Progenitor cell of endocrine pancreas (in vitro differentiated cells): ENCODE measurements at places on chromosomes 11 and 22. TPM values are rescaled to one million over a fixed set of nuclear protein-coding genes. Genes with fewer than 3 reads are reported as not detected.

TRIM49D1 gene
- total RNA-seq, result not detected in 2 replicates

ARHGAP8 gene
- total RNA-seq, result 100 and 105 TPM in 2 replicates

ANGPTL5 gene
- total RNA-seq, result not detected in 2 replicates

CSNK2A3 gene
- 1.3 TPM in 2 replicates for total RNA-seq

POLDIP3 gene
- total RNA-seq, result 77.5 and 82.4 TPM in 2 replicates

ZNF215 gene
- total RNA-seq, result 3.8 and 4.9 TPM in 2 replicates

NCAM1 gene
- 17.8 and 27.3 TPM in 2 replicates for total RNA-seq

NCR3LG1 gene
- 1.3 and 2.1 TPM in 2 replicates for total RNA-seq

SMIM35 gene
- not detected in 2 replicates for total RNA-seq

SPINDOC gene
- 75.3 and 77.8 TPM in 2 replicates for total RNA-seq

NUP98 gene
- total RNA-seq, result 80.3 and 83.4 TPM in 2 replicates

SLC1A2 gene
- total RNA-seq, result 0.07 and 0.44 TPM in 2 replicates

DNA sequence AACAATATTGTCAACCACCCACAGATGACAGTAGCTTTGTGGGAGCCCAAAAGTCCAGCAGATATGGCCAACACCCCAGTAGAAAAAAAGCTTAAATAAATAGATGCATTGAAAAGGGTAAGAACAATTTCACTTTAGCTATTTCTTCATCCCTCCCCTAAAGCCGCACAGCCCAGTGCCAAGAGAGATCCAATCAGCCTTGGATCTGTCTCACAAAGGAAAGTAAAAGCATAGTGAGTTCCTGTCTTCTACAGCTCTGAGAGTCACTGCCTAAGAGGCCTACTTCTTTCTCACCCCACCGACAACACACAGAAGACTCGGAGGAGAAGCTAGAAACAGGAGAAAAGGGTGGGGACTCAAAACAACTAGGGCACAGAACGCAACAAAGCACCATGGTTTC is 196.4 kb downstream of the SBF2 start:
- H3K4me3 ChIP-seq, result no peak overlapping the region
- H3K27ac ChIP-seq, result no peak overlapping the region
- H3K4me1 ChIP-seq, result no peaks in the 10 kb centered on the region
- H3K36me3 ChIP-seq, result peaks cover 22% of the 10 kb centered on the region
- no peaks in the 10 kb centered on the region for H3K27me3 ChIP-seq
- no peak for DNase-seq

DNA sequence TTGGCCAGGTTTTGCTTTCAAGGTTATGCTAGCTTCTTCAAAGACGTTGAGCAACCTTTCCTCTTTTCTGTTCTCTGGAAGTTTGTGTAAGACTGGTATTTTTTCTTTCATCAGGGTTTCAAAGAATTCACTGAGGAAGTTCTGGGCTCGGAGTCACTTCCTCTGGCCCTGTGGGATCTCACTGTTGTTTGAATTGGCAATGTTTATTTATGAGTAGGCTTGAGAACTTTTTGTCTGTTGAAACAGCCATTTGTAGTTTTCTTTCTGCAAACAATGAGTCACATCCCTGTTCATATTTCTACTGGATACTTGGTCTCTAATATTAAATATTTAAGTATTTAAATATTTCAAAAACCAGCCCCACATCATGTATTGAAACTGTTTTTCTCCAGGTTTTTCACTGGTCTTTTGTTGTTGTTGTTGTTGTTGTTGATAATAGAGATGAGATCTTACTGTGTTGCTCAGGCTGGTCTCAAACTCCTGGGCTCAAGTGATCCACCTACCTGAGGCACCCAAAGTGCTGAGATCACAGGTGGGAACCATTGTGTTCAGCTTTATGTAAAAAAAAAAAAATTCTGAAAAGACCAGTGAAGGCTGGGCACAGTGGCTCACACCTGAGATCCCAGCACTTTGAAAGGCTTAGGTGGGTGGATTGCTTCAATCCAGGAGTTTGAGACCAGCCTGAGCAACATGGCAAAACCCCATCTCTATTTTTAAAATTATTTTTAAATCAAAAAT is 26.9 kb downstream of the SUSD2 start:
- no peak overlapping the region for H3K27ac ChIP-seq
- no peak for DNase-seq
- no peaks in the 10 kb centered on the region for H3K36me3 ChIP-seq
- H3K4me1 ChIP-seq, result peaks cover 16% of the 10 kb centered on the region

DNA sequence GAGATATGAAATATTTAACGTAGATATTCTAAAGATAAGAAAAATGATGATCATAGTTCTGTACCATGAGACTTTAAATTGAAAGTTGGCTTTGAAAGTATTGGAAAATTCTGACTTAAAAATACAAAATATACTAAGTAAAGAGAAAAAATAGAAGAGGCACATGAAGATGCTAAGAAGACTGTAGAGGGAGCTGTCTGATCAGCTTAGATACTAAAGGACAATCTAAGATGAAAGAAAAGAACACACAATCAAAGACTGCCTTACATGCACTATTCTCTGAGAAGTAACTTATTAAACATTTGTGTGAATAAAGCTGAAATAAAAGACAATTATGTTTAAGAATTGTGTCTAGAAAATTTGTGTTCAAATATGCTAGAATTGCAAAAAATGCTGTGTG is 55.1 kb downstream of the RBMXL2 start:
- H3K36me3 ChIP-seq, result peaks cover 1% of the 10 kb centered on the region
- no peak for DNase-seq
- H3K4me3 ChIP-seq, result no peak overlapping the region
- H3K27ac ChIP-seq, result no peak overlapping the region

GRCh38 chr22:42179616-42180015 is 49.0 kb upstream of the CYP2D6 start:
- DNase-seq, result no peak
- peaks cover 14% of the 10 kb centered on the region for H3K4me1 ChIP-seq
- no peak overlapping the region for H3K27ac ChIP-seq

GRCh38 chr11:59872076-59872475 is 5.8 kb upstream of the TCN1 start:
- H3K4me3 ChIP-seq, result no peak overlapping the region
- no peaks in the 10 kb centered on the region for H3K27me3 ChIP-seq
- no peak overlapping the region for H3K27ac ChIP-seq
- peaks cover 18% of the 10 kb centered on the region for H3K4me1 ChIP-seq

DNA sequence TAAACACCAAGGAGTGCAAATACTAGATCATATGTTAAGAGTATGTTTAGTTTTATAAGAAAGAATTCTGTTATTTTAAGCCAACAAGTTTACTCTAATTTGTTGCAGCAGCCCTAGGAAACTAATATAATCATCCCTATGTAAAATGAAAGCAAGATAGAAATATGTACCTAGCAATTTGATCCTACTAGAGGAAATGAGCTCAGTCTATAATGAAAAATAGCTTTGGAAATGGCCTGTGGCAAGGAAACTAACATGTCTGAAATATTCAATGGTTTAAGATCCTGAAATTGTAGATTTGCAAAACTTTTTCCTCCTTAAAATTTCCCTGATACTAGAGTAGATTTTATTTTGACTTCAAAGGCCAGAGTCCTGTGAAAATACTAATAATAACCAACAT is 112.7 kb upstream of the SLC5A12 start:
- H3K4me3 ChIP-seq, result no peak overlapping the region
- no peaks in the 10 kb centered on the region for H3K27me3 ChIP-seq
- H3K27ac ChIP-seq, result no peak overlapping the region

- peaks cover 31% of the 10 kb centered on the region for H3K27me3 ChIP-seq
- no peak for DNase-seq
- H3K36me3 ChIP-seq, result no peaks in the 10 kb centered on the region
- H3K4me3 ChIP-seq, result no peak overlapping the region
Measured at GRCh38 chr22:49026494-49027367, 800.9 kb downstream of the BRD1 start.

GRCh38 chr11:115324581-115325432 is 179.4 kb downstream of the CADM1 start:
- peaks cover 3% of the 10 kb centered on the region for H3K36me3 ChIP-seq
- no peak overlapping the region for H3K4me3 ChIP-seq
- no peak overlapping the region for H3K27ac ChIP-seq
- no peaks in the 10 kb centered on the region for H3K4me1 ChIP-seq
- DNase-seq, result no peak

- H3K27ac ChIP-seq, result no peak overlapping the region
- DNase-seq, result no peak
- no peaks in the 10 kb centered on the region for H3K4me1 ChIP-seq
- H3K36me3 ChIP-seq, result no peaks in the 10 kb centered on the region
- peaks cover 7% of the 10 kb centered on the region for H3K27me3 ChIP-seq
- H3K4me3 ChIP-seq, result no peak overlapping the region
Measured at GRCh38 chr22:25892678-25893077, 150.7 kb downstream of the MYO18B start.

- no peaks in the 10 kb centered on the region for H3K36me3 ChIP-seq
- no peak overlapping the region for H3K4me3 ChIP-seq
- no peak for DNase-seq
- H3K4me1 ChIP-seq, result no peaks in the 10 kb centered on the region
- peak overlapping the region; percentile 62 for H3K27ac ChIP-seq
Measured at GRCh38 chr22:35604621-35605368, 12.3 kb downstream of the MB start.

GRCh38 chr11:5293028-5293427 is 8.7 kb downstream of the OR51B4 start:
- no peaks in the 10 kb centered on the region for H3K27me3 ChIP-seq
- no peak overlapping the region for H3K4me3 ChIP-seq
- no peak for DNase-seq
- no peak overlapping the region for H3K27ac ChIP-seq

DNA sequence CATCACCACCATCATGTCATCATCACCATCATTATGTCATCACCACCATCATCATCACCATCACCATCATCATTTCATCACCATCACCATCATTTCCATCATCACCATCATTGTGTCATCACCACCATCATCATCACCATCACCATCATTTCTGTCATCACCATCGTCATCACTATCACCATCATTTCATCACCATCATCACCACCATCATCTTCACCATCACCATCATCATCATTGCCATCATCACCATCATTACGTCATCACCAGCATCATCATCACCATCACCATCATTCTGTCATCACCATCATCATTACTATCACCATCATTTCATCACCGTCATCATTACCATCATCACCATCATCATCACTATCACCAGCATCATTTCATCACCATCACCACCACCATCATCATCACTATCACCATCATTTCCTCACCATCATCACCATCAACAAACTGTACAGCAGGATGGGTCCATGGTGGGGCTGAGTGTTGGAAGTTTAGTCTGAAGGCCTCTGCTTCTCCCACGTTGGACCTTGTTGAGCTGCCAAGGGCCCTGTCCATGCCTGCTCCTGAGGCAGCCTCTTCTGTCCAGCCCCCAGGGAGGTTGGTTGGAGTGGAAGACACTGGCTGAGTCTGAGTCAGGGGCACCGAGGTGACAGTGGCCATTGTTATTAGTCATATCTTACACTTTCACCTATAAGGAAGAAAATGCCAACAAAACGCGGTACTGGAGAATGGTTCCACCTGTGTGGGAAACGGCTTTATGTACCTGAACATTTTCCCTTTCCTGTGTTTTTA is 247.1 kb downstream of the TBC1D22A start:
- H3K4me1 ChIP-seq, result peaks cover 3% of the 10 kb centered on the region
- H3K27ac ChIP-seq, result no peak overlapping the region
- no peaks in the 10 kb centered on the region for H3K27me3 ChIP-seq
- no peak overlapping the region for H3K4me3 ChIP-seq

GRCh38 chr11:66857234-66857926 is 516 bp downstream of the LRFN4 start:
- H3K36me3 ChIP-seq, result no peaks in the 10 kb centered on the region

- no peak overlapping the region for H3K4me3 ChIP-seq
- DNase-seq, result no peak
- H3K27ac ChIP-seq, result no peak overlapping the region
- peaks cover 6% of the 10 kb centered on the region for H3K4me1 ChIP-seq
- no peaks in the 10 kb centered on the region for H3K27me3 ChIP-seq
Measured at GRCh38 chr11:89441606-89442005, 49.6 kb downstream of the NOX4 start.

- no peak for DNase-seq
- H3K27me3 ChIP-seq, result no peaks in the 10 kb centered on the region
- peak overlapping the region; percentile 8 for H3K4me3 ChIP-seq
- H3K27ac ChIP-seq, result peak overlapping the region; percentile 98
Measured at GRCh38 chr11:7572001-7572712, 58.4 kb downstream of the PPFIBP2 start.

DNA sequence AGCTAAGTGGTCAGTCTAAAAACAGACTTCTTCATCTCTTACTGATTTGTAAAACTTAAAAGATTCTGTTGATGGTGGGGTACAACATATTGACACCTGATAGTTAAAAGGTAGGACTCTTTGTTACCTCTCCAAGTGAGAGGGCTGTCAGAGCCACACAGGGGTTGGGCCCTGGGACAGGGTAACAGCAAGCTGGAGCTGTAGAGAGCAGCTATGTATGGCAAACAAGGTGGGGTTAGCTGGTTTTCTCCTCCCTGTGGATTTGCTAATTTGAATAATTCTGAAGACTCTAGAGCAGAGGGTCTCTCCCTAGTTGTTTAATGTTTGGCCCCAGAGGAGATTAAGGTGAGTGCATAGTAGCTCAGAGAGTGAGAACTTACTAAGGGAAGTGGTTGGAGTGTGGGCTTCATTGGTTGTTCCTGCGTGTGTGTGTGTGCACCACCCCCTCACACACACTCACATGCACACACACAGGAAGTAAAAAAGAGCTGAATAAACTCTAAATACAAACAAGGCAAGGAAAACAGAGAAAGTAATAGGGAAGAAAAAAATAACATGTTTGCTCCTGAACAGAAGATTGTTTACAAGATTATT is 9.2 kb upstream of the GAS2 start:
- H3K4me3 ChIP-seq, result no peak overlapping the region
- H3K4me1 ChIP-seq, result peaks cover 10% of the 10 kb centered on the region
- H3K36me3 ChIP-seq, result no peaks in the 10 kb centered on the region
- no peak for DNase-seq
- H3K27me3 ChIP-seq, result no peaks in the 10 kb centered on the region

- no peak for DNase-seq
- H3K36me3 ChIP-seq, result peaks cover 1% of the 10 kb centered on the region
- no peak overlapping the region for H3K4me3 ChIP-seq
- H3K4me1 ChIP-seq, result peaks cover 22% of the 10 kb centered on the region
- H3K27me3 ChIP-seq, result no peaks in the 10 kb centered on the region
Measured at GRCh38 chr11:86209806-86210657, 34.5 kb upstream of the EED start.

DNA sequence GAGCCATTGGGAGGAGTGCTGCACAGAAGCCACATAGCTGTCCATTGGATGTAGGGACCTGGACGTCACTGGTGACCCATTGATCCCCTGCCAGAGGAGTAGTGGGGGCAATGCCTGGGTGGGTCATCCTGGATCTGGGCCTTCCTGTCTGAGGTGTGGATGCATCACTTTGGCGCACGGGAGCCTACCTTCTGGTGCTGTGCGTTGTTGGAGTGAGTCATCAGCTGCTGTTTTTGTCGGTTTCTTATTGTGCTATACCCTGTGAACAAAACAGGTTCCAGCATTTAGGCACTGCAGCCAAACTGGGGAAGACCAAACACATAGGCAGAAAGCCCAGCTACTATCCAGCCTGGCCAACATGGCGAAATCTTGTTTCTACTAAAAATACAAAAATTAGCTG is 3.2 kb downstream of the TAF6L start:
- H3K36me3 ChIP-seq, result peaks cover 13% of the 10 kb centered on the region
- no peak overlapping the region for H3K27ac ChIP-seq
- peaks cover 8% of the 10 kb centered on the region for H3K4me1 ChIP-seq
- H3K27me3 ChIP-seq, result no peaks in the 10 kb centered on the region
